ENCODE measurements at places on chromosomes 6 and 20.

GRCh38 chr6:26105842-26106241 is 18.6 kb downstream of the HFE start:
- no peak for DNase-seq

- DNase-seq = no peak
Observed at GRCh38 chr6:112594886-112595594, 247.9 kb downstream of the RFPL4B start.

GRCh38 chr6:5044866-5045265 is 40.3 kb upstream of the PPP1R3G start:
- no peak for DNase-seq

DNA sequence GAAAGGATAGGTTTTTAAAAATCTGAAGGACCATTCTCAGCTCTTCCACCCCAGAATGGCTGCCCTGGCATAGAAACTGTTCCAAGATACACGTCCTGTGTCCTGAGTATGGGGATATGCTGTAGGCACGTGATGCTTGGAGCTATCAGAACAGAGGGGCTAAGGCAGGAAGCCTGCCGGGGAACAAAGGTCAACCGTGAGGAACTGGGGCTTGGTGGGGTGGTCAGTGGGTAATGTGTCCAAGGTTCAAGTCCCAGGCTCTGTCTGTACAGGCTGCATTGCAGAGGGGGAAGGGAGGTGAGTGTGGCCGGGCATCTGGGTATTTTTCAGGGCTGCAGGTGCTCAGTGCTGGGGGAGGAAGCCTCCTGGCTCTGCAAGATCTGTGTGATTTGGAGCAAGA is 479.6 kb upstream of the CHD6 start:
- no peak for DNase-seq

GRCh38 chr6:43609402-43609801 is 19.7 kb downstream of the GTPBP2 start:
- DNase-seq = no peak

- DNase-seq = no peak
Observed at GRCh38 chr20:19764207-19764606, 6.1 kb downstream of the RIN2 start.

- no peak for DNase-seq
Observed at GRCh38 chr6:137405806-137406205, 88.4 kb downstream of the OLIG3 start.

DNA sequence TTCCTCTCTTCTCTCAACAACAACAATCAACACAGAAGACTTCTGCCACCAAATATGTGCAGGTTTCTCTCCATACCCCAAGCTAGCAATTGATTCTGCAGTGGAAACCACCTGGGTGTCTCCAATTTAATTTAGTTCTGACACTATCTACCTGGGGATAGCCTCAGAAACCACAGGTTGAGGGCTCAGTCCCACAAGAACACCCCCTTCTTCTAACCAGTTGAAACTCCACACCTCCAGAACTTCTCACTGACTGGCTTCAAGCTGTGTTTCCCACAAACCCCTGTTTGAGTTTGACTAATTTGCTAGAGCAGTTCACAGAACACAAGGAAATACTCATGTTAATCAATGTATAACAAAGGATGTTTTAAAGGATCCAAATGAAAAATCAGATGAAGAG is 52.5 kb upstream of the SPTLC3 start:
- DNase-seq = no peak

DNA sequence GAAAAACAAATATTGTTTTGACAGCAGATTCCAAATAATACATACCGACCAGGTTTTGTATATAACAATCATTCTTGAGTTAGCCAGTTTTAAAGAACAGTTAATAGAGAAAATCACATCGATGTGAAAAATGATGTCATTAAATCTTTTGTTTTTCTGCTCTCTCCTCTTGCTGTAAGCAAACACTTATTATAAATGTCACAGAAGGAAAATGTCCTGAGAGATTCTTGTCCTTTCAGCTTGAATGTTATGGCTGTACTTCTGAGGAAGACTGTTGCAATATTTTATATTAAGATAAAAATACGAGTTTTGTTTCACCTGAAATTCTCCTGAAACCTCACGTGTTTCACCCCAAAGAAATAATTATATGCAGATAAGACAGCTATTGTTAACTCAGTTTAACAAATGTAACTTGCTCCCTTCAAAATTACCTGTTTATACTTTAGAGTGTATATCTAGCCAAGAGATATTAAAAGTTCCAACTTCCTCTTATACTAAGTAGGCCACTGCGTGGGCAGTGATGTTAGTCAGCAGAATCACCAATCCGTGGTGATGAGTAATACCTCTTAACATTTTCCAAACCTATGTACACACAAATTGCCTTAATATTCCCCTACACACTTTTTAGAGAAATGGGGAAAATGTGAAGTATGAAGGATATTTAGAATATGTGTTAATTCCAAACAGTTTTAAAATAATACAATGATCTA is 1111.4 kb upstream of the CITED2 start:
- no peak for DNase-seq

DNA sequence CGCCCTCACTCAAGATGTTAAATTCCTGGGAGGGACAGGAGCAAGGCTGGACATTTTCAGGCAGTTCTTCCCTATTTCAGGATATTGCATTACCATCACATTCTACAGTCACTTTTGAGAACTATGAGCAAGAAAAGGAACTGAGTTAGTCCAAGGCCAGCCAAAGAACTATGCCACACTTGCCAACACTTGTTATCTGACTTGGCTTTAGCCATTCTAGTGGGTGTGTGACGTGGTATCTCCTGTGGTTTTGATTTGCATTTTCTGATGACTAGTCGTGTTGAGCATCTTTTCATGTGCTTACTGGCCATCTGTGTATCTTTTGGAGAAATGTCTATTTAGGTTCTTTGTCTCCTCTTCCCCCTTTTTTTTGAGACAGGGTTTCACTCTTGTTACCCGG is 12.0 kb downstream of the XRN2 start:
- no peak for DNase-seq

- DNase-seq = no peak
Observed at GRCh38 chr6:134902074-134902861, 47.6 kb downstream of the ALDH8A1 start.

DNA sequence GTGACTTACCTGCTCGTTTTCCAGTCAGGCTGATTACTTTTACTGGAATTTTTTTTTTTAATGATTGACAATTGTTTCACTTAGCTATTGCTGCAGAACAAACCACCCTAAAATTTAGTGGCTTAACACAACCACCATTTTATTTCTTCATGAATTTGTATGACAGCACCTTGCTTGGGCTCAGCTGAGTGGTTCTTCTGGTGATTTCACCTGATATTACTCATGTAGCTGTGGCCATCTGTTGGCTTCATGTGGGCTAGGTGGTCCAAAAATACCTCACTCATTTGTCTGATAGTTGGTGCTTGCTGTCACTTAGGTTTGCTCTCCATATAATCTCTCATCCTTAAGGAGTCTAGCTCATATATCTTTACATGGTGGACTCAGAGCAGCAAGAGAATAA is 5.3 kb downstream of the ISM1 start:
- no peak for DNase-seq

GRCh38 chr6:109096208-109096607 is 901 bp downstream of the CEP57L1 start:
- DNase-seq = no peak

DNA sequence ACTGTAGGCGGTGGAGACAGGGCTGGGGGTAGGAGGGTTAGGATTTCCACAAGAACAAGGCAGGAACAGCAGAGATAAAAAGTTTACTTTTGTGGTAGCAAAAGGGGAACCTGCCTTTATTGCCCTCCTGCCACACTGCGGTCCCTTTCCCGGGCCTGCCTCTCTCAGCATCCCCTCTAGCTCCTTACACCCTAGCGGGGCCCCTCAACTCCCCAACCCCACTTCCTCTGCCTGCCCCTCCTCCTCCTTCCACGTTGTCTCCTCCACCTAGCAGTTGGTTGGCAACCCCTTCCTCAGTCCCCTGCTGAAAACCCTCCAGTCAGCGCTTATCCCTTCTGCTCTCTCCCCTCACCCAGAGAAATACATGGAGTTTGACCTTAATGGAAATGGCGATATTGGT is 714 bp downstream of the AIF1 start:
- DNase-seq = no peak

- DNase-seq = no peak
Observed at GRCh38 chr20:19923762-19924161, 93.4 kb upstream of the NAA20 start.

- DNase-seq = no peak
Observed at GRCh38 chr6:134537146-134537555, 219.2 kb upstream of the SGK1 start.

All from activated CD8-positive, alpha-beta memory T cell treated with anti-CD3 and anti-CD28 coated beads, Interleukin-2, amount 50 U/mL, for 4 hours (primary cell).